ENCODE measurements at places on chromosomes 6 and 20.

DNA sequence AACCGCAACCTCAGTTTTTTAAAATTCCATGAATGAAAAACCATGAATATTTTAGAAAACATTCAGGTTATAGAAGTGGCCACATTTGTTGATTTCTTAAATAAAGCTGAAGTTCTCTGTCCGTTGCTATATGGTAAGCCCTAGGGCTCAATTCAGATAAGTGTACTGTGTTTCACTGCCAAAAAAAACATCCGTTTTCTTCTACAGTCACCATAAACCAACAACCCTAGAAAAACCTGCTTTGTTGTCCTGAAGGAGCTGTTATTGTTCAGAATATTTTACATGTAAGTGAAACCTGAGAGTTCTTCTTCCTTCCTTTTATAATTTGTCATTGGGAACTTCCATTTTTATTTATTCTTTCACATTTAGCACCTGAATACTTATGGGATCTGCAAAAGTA is 274.1 kb downstream of the TFAP2A start:
- no peak for DNase-seq

- DNase-seq, result peak; percentile 37
These were observed 166.5 kb downstream of the TSHZ2 start for GRCh38 chr20:53138454-53139262.

DNA sequence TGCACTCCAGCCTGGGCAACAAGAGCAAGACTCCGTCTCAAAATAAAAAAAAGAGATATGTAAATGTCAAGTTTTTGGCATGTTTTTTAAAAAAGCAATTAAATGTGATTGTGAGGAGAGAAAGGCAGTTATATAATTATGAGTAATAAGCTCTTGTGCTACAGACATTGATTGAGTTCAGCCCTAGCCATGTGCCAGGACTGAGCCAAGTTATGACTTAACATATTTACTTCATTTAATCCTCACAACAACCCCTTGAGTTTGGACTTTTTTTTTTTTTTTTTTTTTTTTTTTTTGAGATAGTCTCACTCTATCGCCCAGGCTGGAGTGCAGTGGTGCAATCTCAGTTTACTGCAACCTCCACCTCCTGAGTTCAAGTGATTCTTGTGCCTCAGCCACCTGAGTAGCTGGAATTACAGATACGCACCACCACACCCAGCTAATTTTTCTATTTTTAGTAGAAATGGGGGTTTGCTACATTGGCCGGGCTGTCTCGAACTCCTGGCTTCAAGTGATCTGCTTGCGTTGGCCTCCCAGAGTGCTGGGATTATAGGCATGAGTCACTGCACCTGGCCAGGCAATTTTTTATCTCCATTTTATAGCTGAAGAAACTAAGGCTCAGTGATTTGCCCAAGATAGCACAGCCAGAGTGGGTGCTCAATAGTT is 15.0 kb upstream of the CSE1L start:
- no peak for DNase-seq

GRCh38 chr6:138979365-138979764 is 8.7 kb downstream of the REPS1 start:
- DNase-seq, result no peak

DNA sequence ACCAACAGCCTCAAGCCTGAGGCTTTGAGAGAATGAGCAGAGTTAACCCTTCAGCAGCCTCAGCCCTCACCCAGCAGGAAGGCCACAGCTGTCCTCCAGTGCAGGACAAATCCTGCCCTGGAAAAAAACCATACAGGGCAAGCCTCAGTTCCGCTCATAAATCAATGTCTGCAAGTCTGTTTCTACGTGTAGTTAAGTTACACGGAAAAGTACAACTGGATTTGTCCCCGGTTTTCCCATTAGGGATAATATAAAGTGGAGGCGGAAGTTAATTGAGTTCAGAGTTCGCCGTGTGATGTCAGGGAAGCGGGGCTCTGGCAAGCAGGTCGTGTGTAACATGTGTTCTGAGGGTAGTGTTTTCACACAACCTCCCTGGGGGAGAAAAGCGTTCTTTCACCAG is 44.2 kb upstream of the EYA2 start:
- no peak for DNase-seq

- DNase-seq, result no peak
These were observed 381.6 kb downstream of the LAMA2 start for GRCh38 chr6:129264480-129265045.

GRCh38 chr6:145091586-145092142 is 643.7 kb downstream of the EPM2A start:
- no peak for DNase-seq

DNA sequence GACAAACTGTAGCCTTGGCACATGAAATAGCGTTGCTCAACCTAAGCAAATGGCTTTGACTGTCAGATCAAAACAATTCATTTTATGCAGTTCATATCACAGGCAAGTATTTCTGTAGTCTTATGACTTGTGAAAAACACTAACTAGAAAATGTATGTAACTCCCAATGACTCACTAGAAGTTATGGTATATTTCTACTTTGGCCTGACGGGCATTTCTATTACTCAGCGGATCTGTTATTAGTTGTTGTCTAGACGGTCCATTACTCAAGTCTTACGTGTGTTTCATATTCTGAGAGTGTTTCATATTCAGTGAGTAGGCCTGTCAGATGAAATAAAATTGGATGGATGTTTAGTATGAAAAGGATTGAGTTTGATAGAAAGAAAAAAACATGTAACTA is 880.9 kb downstream of the PRIM2 start:
- no peak for DNase-seq

GRCh38 chr6:90284236-90285041 is 12.2 kb downstream of the BACH2 start:
- DNase-seq, result peak; percentile 92

DNA sequence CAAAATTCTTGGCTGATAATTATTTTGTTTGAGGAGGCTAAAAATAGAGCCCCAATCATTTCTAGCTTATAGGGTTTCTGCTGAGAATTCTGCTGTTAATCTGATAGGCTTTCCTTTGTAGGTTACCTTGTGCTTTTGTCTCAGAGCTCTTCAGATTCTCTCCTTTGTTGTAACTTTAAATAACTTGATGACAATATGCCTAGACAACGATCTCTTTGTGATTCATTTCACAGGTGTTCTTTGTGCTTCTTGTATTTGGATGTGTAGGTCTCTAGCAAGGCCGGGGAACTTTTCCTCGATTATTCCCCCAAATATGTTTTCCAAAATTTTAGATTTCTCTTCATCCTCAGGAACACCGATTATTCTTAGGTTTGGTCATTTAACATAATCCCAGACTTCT is 376.5 kb upstream of the MAN1A1 start:
- no peak for DNase-seq

DNA sequence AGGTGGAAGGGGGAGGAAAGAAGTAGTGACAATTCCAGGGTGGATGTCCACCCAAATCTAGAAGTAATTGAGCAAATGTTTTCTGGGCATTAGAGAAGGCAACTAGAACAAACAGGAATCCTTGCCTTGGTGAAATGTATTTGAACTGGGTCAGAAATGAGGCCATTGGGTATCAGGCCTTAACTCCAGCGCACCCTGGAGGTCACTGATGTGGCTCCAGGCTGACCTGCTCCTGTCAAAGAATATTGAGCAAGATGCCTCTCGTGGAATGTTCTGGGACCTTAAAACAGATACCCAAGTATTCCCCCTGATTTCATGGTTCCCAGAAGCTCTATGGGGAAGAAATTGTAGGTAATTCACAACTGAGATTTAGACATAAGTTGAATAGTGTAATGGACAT is 6.9 kb downstream of the HLA-DPB1 start:
- peak; percentile 8 for DNase-seq

GRCh38 chr6:13248053-13248452 is 80.3 kb downstream of the TBC1D7 start:
- DNase-seq, result peak; percentile 58

- peak; percentile 4 for DNase-seq
These were observed 15.0 kb downstream of the ALDH8A1 start for GRCh38 chr6:134934793-134935485.

GRCh38 chr6:69164564-69165229 is 529.6 kb downstream of the ADGRB3 start:
- DNase-seq, result no peak

GRCh38 chr20:51284871-51285270 is 257.6 kb downstream of the NFATC2 start:
- DNase-seq, result no peak

- no peak for DNase-seq
These were observed 52.2 kb downstream of the ADGB start for GRCh38 chr6:146650799-146651481.

DNA sequence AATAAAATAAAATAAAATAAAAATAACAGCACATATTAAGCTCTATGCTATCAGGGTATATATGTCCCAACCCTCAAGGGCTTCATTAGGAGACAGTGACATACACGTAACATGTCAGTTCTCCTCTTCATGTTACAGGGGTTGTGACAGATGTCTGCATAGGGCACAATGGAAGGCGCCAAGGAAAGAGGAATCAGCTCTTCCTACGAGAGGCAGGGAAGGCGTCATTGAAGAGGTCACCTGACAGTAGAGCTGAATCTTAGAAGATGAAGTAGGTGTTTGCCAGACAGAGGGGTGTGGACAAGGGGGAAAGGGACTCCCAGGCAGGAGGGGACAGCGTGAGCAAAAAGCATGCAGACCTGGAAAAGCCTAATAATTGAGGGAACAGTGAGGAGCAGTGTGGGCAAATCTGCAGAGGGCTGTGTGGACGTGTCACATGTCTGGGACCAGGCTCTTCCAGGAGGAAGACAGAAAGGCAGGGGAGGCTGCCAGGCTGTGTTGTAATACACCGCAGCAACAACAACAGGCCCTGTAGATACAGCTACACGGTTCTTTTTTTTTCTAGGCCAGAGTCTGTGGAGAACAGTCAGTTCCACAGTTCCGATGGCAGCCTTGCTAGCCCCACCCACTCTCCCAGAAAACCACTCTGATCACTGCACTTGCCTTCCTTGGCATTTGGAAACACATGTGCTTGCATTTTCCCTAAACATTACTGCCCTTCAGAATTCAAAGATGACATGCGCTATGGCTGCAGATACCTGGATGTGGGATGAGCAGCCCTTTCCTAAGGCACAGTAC is 2.5 kb upstream of the FKBP5 start:
- DNase-seq, result peak; percentile 73

GRCh38 chr6:83890520-83890919 is 31.0 kb downstream of the CYB5R4 start:
- DNase-seq, result no peak

GRCh38 chr6:35737413-35738211 is 780 bp downstream of the ARMC12 start:
- DNase-seq, result peak; percentile 85

GRCh38 chr6:157047951-157048350 is 270.8 kb downstream of the ARID1B start:
- no peak for DNase-seq

- no peak for DNase-seq
These were observed 111.4 kb downstream of the SYNDIG1 start for GRCh38 chr20:24580855-24581254.

DNA sequence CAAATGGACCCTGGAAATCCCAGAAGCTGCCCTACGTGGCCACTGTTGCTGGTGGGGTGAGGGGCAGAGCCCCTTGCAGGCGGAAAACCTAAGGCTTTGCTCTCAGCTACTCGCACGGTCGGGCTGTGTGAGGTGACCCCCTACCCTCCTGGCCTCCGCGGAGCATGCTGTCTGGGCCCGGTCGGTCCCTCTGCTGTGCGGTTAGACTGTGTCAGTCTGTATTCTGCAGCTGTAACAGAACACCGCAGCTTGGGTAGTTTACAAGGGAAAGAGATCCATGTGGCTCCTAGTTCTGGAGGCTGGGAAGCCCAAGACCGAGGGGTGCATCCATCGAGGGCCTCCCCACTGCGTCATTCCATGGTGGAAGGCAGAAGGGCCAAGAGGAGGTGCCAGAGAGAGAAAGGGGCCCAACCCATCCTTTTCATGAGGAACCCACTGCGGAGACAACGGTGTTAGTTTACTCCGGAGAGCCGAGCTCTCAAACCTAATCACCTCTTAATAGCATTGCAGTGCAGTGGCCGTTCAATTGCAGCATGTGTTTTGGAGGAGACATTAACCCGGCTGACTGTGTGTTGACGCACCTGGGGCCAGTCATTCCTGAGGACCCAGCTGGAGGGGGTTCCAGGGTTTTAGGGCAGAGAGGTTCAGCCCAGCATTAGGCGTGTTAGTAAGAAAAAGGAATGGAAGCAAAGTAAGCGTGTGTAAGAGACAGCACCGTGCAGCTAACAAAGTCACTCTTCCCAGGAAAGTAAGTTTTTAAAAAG is 18.3 kb downstream of the COL9A3 start:
- no peak for DNase-seq

DNA sequence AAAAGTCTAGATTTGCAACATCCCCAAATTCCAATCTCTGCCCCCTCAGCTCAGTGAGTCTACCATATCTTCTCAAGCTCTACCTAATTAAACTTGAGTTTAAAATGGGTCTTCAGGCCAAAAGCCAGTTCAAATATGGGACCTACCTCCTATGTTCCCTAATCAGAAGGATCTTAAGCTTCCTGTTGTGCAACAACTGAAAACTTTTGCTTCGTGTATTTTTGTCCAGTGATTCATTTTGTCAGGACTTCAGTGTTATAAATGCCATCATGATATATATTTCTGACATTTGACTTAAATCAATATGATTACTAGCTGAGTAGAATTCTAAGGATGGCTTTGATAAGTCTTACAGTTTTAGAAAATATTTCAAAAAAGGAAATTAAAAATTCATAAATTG is 622.6 kb upstream of the PTCHD4 start:
- peak; percentile 18 for DNase-seq

- DNase-seq, result no peak
These were observed 79.8 kb downstream of the PSMB1 start for GRCh38 chr6:170473301-170473717.

GRCh38 chr6:14174996-14175395 is 57.4 kb downstream of the CD83 start:
- no peak for DNase-seq

DNA sequence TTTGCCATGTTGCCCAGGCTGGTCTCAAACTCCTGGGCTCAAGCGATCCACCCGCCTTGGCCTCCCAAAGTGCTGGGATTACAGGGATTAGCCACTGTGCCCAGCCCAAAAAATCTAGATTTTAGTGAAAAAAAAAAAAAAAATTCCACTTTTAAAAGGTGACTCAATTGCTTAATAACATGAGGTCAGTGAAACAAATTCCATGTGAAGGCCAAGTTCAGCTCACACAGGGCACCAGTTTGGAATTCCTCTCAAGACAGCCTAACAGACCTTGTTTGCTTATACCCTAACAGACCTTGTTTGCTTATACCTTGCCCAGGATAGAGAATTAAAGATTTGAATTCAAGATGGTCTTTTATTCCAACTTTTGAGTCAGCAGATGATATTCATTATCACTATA is 5.1 kb downstream of the RRBP1 start:
- DNase-seq, result no peak

GRCh38 chr6:8940356-8940755 is 505.0 kb upstream of the SLC35B3 start:
- DNase-seq, result no peak

GRCh38 chr6:23395381-23395780 is 730.6 kb upstream of the NRSN1 start:
- no peak for DNase-seq

GRCh38 chr20:19960745-19961144 is 56.4 kb upstream of the NAA20 start:
- DNase-seq, result no peak

GRCh38 chr20:34215711-34216381 is 25.4 kb upstream of the ASIP start:
- DNase-seq, result peak; percentile 80
